NCI-H2029 (cell line): ENCODE measurements at places on chromosomes 4 and X.

GRCh38 chr4:181982437-181982836 is 260.8 kb upstream of the TENM3 start:
- no peak for DNase-seq

- no peak for DNase-seq
These were observed 41.8 kb downstream of the INTS12 start for GRCh38 chr4:105666693-105667092.

DNA sequence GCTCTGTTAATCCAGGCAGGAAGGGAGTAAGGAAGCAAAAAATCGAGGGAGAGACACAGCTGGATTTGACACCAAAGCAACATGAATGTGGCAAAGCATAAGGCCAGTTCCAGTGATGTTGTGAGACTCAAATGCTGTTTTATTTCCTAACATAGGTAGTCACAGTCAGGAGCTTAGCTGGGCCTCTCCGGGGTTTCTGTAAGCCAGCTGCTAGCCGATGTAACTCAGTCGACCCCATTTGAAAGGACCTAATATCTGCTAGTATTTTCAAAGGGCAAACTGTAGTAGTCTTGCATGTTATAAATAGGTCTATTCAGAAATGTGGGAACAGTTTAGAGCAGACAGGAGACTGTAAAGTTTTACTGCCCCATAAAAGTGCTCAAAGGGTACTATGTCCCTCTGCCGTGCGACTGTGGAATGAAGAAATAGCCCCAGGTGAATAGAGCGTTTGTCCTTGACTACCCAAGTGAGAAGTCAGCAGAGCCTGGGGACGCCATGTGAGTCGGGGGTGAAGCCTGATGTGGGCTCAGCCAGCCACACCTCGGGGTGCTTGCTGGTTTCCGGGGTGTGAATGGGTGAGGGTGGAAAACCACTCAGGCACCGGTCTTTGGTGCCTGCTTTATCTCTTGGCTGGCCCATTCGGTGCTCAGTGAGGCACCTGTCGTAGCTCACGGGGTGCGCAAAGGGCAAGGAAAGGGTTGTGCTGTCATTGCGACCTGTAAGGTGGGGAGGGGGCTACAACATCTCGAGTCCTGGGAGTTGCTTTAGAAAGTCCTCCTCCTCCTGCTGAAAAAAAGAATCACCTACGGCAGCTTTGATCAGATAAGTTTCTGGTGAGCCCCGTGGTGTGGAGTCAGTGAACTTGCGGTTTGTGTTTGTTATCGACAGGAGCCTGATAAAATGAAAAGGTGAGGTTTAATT is 745 bp downstream of the TRIM2 start:
- DNase-seq: no peak

GRCh38 chr4:25585901-25586523 is 69.6 kb upstream of the SLC34A2 start:
- no peak for DNase-seq
